Activated CD4-positive, alpha-beta T cell treated with anti-CD3 and anti-CD28 coated beads, Interleukin-2, amount 10 ng/mL, durations not matched to agents 24 days and 14 days (primary cell): ENCODE measurements at places on chromosomes 11 and 22. TPM values are rescaled to one million over a fixed set of nuclear protein-coding genes. Genes with fewer than 3 reads are reported as not detected.

DNA sequence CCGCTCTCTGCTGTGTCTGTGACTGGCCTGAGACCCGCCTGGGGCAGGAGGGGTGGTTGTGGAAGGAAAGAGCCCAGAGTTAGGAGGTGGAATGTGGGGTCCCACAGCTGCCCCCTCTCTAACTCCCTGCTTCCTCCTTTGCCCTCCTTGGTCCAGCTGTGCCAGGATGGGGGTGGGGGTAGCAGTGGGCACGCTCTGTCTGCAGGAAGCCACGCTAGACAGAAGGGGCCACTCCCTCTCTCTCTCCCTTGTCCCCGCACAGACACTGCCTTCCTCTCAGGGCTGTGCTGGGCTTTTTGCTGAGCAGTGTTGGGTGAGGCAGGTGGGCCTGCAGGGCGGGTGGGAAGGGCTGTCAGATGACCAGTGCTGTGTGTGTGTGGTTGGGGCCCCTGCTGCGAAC, 2.0 kb upstream of the SOX10 start:
- no peak overlapping the region for H3K4me3 ChIP-seq
- no peak overlapping the region for H3K27ac ChIP-seq
- no peaks in the 10 kb centered on the region for H3K36me3 ChIP-seq
- no peak for DNase-seq
- no peaks in the 10 kb centered on the region for H3K27me3 ChIP-seq
- no peaks in the 10 kb centered on the region for H3K4me1 ChIP-seq

GRCh38 chr22:30251711-30252110, 5.2 kb upstream of the LIF start:
- H3K36me3 ChIP-seq, result no peaks in the 10 kb centered on the region
- no peak for DNase-seq
- H3K27me3 ChIP-seq, result no peaks in the 10 kb centered on the region
- H3K4me3 ChIP-seq, result no peak overlapping the region

GRCh38 chr22:27105142-27106025, 448.0 kb downstream of the MIAT start:
- H3K4me3 ChIP-seq, result no peak overlapping the region
- H3K4me1 ChIP-seq, result no peaks in the 10 kb centered on the region
- no peaks in the 10 kb centered on the region for H3K36me3 ChIP-seq
- no peak for DNase-seq
- peaks cover 11% of the 10 kb centered on the region for H3K27me3 ChIP-seq

Gene TEF
- 2.0 and 2.1 TPM in 2 replicates for total RNA-seq

- H3K4me1 ChIP-seq, result peaks cover 4% of the 10 kb centered on the region
- H3K4me3 ChIP-seq, result no peak overlapping the region
- no peaks in the 10 kb centered on the region for H3K36me3 ChIP-seq
- DNase-seq, result no peak
- no peaks in the 10 kb centered on the region for H3K27me3 ChIP-seq
These were observed 59.6 kb downstream of the MTNR1B start for GRCh38 chr11:93028960-93029522.
